ENCODE measurements at places on chromosomes 1 and 21. TPM values are rescaled to one million over a fixed set of nuclear protein-coding genes. Genes with fewer than 3 reads are reported as not detected.

GRCh38 chr21:33230545-33231324, 997 bp downstream of the IFNAR2 start:
- peak; percentile 61 for ATAC-seq

FCMR gene
- total RNA-seq: 2.9 TPM

GRCh38 chr1:171899838-171900237, 58.5 kb downstream of the DNM3 start:
- no peak for ATAC-seq

- peak; percentile 51 for ATAC-seq
Measured at GRCh38 chr1:18557621-18558465, 72.8 kb upstream of the PAX7 start.

DNA sequence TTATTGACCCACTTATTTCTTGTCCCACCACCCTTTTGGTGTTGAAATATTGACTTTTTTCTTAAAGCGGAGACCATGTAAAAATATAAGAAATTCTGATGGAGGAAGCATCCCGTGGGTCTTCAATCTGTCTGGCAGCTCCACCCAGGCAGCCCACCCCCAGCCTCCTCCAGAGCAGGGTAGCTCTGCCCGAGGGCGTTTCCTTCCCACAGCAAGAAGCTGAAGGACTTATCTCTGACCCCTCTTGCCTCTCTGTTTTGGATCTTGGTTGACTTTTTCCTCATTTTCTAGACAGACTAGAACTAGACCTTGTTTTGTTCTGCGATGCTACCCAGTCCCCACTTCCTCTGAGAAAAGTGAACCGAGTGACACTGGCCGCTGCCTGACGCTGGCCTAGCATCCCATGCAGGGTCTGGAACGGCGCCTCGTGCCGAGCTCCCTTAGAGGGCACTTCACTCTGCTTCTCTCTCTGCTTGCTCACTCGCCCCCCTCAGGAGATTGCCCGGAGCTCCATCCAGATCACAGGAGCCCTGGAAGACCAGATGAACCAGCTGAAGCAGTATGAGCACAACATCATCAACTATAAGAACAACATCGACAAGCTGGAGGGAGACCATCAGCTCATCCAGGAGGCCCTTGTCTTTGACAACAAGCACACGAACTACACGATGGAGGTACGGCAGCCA, 40.4 kb upstream of the MTR start:
- no peak for ATAC-seq

GRCh38 chr21:39971956-39972355, 104.7 kb downstream of the PCP4 start:
- no peak for ATAC-seq

- ATAC-seq: peak; percentile 40
Measured at GRCh38 chr1:84298684-84299535, 2.6 kb upstream of the SAMD13 start.

DNA sequence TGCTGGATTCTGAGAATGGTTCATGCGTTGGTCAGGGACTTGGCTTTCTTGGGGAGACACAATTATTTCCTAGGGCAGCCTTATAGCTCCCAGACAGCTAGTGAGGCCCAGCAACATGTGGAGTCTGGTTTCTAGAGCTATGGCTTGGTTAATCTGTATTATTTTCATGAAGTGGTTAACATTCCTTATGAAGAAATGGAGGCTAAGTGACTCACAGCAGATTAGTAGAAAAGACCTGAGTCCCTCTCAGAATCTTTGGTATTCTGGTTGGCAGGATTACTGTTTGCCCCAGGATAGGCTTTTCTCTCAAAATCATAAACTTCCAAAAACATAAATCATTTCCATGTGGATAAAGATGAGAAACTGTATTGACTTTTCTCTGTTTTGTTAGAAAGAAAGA, 42.3 kb downstream of the DUSP10 start:
- ATAC-seq: no peak

DNA sequence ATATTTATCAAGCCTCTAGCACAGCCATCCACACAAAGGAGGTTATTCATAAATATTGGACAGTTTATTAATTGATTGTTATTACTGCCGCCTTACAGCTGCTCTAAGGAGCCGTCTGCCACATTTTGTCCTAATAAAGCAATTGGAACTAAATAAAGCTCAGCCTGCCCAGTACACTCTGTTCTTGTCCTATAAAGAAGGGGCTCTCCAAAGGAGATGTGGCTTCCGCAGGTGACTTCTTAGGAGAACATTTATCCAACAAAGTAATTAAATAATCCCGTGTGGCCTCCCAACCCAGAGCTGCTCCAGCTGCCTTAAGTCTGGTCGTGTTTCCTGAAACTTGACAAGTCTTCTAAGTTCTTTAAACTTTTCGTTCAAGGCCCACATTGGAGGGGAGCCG, 497.7 kb downstream of the NPHP4 start:
- no peak for ATAC-seq

DNA sequence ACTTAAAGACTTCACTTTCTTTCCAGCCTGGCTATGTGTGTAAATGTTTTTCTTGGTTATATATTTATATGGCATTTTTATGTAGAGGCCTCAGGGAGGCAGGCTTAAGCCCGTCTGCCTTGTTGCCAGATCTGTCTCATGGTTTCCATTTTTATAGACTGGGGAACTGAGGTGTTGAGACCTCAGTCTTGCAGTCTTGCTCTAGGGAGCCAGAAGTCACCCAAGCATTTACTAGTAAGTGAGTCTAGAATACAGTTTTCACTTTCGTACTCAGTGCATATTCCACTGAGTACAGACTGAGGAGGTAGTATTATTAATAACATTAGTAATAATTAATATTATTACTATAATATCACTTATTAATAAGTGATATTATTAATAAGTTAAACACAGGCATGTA, 161.4 kb downstream of the UCK2 start:
- no peak for ATAC-seq

DNA sequence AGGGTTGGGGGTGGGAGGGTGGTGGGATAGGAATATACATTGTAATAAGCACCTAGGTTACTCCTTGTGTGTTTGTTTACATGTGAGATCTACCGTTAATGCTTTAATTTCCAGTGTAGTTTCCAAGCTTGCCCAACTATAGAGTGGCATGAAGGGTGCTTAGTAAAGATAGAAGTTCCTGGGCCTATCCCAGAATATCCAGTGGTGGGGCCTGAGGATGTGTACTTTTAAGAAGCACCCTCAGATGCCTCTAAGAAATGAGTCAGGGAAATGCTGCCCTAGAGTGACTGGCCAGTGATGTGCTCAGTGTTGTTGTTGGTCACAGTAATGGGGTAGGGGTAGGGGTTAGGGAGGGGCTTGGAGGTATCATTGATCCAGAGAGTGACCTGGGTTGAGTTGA, 141.3 kb downstream of the TSEN15 start:
- ATAC-seq: no peak

KIAA1614 gene
- 0.36 TPM for total RNA-seq

- ATAC-seq: no peak
Measured at GRCh38 chr1:32438136-32438535, 26.7 kb upstream of the ZBTB8B start.

DNA sequence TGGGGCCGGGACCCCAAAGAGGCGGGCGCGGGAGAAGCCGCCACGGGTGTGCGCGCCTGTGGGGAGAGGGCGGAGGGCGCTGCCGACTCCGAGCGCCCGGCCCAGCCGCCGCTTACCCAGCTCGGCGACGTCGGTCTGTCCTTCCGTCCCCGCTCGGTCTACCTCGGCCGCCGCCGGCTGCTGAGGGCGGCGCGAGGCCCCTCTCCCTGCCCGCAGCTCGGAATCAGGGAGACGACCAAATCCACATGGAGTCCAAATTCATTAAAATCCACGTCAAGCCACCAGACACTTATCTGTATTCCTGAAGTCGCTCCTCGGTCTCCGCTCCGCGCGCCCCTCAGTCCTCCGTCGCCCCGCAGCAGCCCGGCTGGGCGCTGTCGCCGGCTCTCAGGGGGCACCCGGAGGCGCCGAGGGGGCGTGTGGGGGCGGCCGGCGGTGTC, 637 bp downstream of the PLXNA2 start:
- ATAC-seq: peak; percentile 1

TEDDM1 gene
- not detected for total RNA-seq

- no peak for ATAC-seq
Measured at GRCh38 chr1:247647864-247648263, 31.7 kb downstream of the OR13G1 start.

- ATAC-seq: no peak
Measured at GRCh38 chr1:160763993-160764392, 24.9 kb downstream of the SLAMF7 start.

GRCh38 chr1:33022650-33023200, 14.0 kb downstream of the AK2 start:
- ATAC-seq: no peak

TYW3 gene
- 10.5 TPM for total RNA-seq

GCSAML gene
- total RNA-seq: not detected

Data from esophagus mucosa (tissue), 1 donor.